Foreskin keratinocyte (primary cell): ENCODE measurements at places on chromosomes 7 and 10. TPM values are rescaled to one million over a fixed set of nuclear protein-coding genes. Genes with fewer than 3 reads are reported as not detected.
A peak's percentile ranks its signal among the peaks of the same experiment; 100 is the strongest.

GRCh38 chr7:73715648-73716317 lies 3.7 kb downstream of the STX1A start:
- peak; percentile 94 for DNase-seq

The FAM25A gene
- polyA plus RNA-seq = 1.00 and 1.4 TPM in 2 replicates

DNA sequence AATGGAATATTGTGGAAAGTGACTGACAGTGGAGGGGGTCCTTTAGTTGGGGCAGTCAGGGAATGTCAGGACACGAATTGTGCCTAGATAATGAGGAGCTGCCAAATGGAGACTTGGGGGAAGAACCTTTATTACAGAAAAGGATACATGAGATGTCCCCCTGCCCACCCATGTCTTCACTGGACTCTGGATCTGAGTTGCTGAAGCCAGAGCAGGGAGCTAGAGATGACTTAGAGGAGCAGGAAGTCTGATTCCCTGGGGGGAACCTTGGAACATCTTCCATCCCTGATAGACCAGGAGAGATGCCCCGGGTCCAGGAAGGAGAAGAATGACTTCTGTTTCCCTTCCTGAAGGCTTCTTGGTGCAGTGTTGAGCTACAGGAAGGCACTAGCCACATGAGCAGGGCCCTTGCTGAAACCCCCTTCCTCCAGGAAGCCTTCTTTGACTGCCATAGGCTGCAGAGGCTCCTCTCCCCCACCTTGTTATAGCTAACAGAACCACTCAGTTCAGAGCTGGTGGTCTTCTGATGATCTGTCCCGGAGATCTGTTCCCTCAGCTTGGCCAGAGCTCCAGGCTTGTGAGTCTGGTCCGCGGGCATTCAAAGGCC lies 747 bp upstream of the NEURL1 start:
- DNase-seq = no peak

DNA sequence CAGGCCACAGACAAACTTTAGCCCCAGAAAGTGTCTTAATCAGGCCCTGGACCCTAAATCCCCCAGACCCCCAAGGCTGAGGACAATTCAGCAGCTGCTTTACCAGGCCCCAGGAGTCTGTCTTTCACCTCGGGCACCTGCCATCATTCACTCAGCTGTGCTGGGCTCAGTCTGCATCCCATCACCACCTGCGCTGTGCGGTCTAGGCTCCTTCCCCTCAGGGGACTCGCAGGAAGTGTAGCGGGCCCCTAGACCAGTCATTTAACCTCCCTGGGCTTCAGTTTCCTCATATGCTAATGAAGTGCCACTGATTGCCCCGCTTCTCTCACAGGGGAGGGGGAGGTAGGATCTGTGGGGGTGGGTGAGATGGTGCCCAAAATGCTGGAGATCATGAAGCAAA lies 76.4 kb upstream of the ZMIZ1 start:
- no peak for DNase-seq

The CTNNA3 gene
- not detected in 2 replicates for polyA plus RNA-seq

The UPF2 gene
- polyA plus RNA-seq = 8.9 and 9.5 TPM in 2 replicates

- DNase-seq = no peak
Measured at GRCh38 chr10:34047389-34047788, 712.9 kb upstream of the NRP1 start.

The MMRN2 gene
- polyA plus RNA-seq = 2.8 and 4.9 TPM in 2 replicates

The GPR141 gene
- polyA plus RNA-seq = not detected in 2 replicates

GRCh38 chr7:44559485-44559884 lies 14.2 kb downstream of the DDX56 start:
- no peak for DNase-seq

DNA sequence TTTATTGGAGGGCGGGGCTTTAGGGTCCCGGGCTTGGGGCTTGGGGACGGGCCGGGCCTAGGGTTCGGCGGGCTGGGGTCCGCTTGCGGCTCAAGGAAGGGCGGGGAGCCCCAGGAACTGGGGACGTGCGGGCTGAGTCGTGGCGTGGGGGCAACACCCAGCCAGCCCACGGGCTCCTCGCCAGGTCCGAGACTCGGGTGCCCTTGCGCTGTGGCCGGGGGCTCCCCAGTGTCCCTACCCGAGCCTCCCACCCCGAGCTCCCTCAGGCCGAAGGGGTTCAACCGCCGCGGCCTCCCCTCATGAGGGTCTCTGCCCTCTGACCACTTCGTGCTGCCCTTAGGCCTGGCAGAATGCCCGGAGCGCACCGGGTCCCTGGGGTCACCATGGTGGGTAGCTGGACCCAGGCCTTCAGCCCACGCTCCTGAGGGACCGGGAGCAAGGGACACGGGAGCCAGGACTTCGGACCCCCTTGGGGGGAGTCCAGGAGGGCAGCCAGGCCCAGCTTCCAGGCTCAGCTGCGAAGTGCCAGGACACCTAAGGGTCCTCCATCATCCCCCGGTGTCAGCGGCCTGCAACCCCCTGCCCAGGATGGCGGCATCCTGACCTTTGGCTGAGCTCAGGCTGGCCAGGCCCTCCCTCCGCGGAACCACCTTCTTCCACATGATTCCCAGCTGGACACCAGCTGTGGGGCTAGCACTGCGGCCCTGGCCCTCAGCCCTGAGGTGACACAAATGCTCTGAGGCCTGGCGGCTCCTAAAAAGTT lies 524 bp upstream of the FUOM start:
- DNase-seq = no peak

DNA sequence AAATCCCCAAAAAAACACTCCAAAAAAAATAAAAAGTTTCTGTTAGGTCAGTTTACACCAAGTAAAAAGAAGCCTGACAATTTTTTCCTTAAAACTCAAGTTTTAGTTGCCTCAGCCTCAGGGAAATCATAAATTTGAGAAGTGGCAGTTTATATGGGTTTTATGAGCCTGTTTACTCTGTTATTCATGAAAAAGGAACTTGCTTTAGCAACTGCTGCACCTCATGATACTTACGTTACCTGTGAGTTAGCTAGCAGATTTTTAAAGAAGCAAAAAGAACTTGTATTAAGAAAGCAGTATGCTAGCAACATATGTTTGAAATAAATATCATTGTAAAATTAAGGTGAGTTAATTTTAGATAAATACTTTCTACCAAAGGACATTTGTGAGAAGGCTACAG lies 1264.5 kb upstream of the PHF14 start:
- no peak for DNase-seq

DNA sequence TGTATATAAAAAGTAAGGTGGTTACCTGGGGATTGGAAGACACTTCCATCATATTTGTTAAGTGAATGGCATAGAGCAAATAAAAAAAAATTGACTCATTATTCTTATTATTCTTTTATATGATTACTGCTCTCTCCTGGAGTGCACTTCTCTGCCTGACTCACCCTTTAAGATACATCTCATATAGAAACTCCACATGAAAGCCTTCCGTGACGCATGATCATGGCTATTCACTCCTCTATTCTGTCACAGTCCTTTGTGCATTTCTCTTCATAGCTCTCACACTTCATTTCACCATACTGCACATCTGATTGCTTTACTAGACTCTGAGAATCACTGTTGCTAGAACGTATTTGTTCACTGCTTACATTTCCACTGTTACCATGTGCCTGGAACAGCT lies 597.3 kb downstream of the CNTNAP2 start:
- DNase-seq = no peak

The LEP gene
- polyA plus RNA-seq = not detected in 2 replicates

The MYOZ1 gene
- 0.02 TPM in 1 of 2 replicates, not detected in the other for polyA plus RNA-seq

The THSD7A gene
- polyA plus RNA-seq = not detected in 2 replicates

DNA sequence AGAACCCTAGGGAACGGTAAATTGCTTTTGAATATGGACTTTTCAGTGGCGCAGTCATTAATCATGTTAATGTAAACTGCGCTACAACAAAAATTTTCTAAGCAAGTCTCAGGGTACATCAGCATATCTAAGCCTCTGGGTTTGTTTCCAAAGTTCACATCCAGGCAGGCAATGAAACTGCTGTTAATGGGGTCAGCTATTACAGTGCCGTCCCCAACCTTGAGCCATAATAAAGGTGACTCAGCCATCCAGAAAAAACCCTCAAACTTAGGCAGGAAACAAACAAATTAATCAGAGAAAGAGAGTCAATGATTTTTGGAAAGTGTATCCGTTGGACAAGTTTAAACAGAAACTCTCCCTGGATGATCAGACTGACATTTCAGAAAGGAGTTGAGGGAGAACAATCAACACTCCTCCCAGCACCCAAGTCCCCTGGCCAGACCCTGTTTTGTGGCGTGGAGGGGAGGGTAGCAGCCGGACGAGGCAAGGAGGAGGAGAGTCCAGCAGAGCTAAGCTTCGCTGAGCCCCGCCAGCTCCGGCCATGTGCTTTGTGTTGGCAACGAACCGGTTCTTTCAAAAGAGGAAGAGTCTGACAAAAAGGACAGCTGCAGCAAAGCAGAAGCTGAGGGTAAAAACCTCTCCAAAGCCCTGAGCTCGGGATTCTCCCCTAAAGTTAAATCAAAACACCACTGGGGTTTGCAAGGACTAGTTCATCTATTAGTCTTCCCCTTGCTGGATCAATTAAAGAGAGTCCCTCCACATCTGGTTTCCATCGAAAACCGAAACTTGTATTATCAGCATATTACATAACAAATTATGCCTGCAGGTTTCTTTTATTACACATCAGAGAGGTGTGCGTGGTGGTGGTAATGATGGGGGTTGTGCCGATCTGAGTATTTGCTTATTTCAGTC lies 3.6 kb downstream of the FAM53B start:
- DNase-seq = peak; percentile 77

- DNase-seq = peak; percentile 61
Measured at GRCh38 chr10:28947171-28947570, 269.9 kb downstream of the BAMBI start.

- peak; percentile 14 for DNase-seq
Measured at GRCh38 chr7:142753366-142753765, 4.1 kb downstream of the PRSS1 start.

The VAX1 gene
- 0.07 and 0.15 TPM in 2 replicates for polyA plus RNA-seq

DNA sequence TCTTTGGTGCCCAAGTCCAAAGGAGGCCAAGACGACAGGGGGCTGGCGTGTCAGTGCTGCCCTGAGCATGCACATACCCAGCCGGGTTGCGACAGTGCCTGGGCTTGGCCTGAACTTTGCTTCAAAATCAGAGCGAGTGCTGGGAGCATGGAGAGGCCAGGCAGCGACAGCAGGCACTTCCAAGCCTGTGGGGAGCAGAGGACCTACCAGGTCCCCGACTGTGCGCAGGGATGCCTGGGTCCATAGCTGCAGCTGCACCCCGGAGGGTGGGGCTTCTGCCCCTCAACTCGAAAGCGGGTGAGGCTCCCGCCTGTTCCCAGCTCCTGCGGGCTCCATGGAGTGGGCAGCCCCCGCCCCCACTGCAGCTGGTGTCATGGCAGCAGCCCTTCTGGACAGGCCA lies 79.1 kb downstream of the HDAC9 start:
- no peak for DNase-seq
